OCI-LY7 (cell line): ENCODE measurements at places on chromosomes 3 and 15.

DNA sequence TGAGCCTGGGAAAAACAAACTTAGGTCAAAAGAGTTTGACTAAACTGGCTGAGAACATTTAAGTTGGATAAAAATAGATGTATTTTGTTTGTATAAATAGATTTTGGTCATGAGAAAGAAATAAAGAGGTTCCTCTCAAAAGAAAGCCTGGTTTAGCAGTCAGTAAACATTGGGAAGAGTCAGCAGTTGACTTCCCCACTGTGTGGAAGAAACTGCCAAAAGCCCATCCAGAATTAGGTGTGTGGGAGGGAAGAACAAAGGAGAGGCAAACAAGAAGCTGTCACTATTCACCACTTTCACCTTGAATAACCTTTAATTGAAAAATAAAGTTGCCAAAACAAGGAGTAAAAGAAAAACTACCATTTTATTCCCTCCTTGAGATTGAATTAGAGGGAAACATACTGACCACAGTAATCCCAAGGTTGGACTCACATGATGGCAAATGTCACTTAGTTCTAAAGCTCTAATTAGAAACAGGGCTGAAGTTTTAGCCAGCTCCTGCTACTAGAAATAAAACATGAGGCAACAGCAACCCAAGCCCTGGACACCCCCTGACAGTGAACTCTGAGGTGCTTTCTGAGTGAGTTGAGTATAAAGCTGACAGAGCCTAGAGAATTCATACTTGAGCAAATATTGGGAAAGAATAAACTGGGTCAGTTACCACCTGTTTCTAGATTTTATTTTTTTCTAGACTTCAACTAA, 139.3 kb downstream of the SERPINI1 start:
- no peak for DNase-seq

DNA sequence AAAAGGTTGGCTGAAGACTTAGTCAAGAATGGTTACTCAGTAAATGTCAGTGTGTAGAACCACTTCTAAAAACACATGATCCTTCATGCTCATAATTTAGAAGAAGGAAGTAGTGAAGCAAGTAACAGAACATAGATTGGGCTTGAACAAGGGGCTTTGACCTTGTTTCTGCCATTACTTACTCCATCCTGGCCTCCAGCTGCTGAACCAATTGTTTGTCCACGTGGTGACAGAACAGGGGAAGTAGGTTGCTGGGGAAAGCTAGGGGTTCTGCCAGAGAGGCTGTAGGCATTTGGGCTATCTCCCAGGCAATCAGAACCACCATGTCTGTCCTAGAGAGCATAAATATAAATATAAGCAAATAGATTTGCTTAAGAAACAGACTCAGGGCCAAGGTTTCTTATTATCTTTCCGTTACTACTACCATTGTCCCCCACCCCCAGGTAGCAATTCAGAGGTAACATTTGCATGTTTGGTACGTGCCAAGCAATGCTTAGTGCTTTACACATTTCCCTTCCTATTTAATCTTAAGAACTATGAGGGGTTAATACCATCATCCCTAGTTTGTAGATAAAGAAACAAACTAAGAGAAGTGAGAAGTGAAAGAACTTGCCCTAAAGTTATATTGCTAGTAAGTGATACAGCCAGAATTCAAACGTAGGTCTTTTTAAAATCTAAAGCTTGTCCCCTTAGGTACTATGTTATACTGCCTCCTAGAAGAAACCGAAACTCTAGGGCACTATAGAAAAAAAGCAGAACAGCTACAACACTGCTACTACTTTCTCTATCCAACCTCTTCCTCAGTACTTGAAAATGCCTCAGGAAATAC, 3.0 kb upstream of the SPG11 start:
- DNase-seq, result peak; percentile 61

DNA sequence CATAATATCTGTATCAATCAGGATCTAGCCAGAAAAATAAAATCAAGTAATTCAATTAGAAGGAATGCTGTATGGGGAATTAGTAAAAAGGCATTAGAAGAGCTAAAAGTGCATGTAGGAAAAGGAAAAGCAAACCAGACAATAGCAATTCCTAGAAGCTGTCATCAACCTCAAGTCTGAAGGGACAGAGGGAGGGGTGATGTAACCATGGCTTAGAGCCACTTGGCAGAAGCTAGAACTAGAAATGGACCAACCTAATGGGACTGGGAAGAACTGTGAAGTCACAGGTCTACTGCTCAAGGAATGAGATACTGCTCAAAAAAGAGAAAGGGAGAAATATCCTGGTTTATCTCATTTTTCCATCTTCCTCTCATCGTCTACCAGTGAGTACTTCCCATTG, 590.7 kb upstream of the SGO1 start:
- DNase-seq, result no peak

GRCh38 chr3:83524901-83525300, 1433.9 kb upstream of the CADM2 start:
- DNase-seq, result no peak

- DNase-seq, result no peak
These were observed 97.9 kb downstream of the NAALADL2 start for GRCh38 chr3:174957081-174957480.

- DNase-seq, result no peak
These were observed 61.1 kb downstream of the DIPK2A start for GRCh38 chr3:144032531-144033239.

DNA sequence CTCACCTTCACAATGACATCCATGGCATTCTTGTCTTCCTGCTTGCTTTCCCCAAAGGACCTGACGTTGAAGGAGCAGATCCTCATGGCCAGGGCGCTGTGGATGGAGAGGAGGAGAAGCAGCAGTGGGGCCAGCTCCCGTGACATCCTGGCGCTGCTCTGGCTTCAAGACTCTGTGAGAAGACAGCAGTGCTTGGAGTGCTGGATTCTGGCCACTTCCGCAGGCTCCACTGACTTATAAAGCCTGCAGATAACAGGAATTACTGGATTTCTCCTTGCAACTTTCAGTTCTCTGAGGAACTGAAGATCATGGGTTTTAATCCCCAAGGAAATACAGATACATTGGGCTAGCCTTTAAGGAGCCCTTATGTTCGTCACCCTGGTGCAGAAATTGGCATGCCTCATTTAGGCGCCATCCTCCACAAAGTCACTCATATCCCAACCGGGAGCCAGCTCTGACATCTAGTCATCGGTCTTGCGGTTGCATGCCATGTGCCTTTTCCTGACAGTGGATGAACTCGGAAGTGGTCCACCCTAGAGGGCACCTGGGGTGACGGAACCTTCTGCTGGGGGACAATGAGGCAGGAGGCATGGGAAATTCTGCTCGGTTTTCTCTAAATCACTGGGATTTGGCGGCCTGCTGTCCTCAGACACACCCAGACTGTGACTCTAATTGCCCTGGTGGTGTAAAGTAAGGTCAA, at the start of gene DNASE1L3:
TSS of gene DNASE1L3 (minus strand) at position 212 of the 700 bp plus-strand sequence. CDS start at position 146, 66 bp downstream.
- DNase-seq, result no peak

DNA sequence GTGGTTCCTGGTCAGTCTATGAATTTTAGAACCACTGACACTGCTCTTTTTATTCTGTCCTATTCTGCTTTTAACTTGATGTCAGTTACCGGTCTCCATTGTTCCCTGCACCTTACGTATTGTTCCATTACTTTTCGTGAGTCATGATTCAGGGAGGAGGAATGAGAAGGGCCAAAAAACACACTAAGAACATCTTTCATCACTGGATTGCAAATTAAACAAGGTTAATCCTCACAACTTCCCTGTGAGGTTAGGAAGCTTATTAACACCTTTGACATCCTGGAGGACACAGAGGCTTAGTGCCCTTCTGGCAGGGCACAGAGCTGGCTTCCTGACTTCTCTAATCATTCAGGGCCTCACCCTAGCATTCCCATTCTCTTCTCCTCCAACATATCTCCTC, 227.6 kb upstream of the SATB1 start:
- no peak for DNase-seq

GRCh38 chr3:168080499-168081170, 15.1 kb downstream of the GOLIM4 start:
- DNase-seq, result peak; percentile 67

- no peak for DNase-seq
These were observed 7.9 kb downstream of the P4HTM start for GRCh38 chr3:48997714-48998637.

DNA sequence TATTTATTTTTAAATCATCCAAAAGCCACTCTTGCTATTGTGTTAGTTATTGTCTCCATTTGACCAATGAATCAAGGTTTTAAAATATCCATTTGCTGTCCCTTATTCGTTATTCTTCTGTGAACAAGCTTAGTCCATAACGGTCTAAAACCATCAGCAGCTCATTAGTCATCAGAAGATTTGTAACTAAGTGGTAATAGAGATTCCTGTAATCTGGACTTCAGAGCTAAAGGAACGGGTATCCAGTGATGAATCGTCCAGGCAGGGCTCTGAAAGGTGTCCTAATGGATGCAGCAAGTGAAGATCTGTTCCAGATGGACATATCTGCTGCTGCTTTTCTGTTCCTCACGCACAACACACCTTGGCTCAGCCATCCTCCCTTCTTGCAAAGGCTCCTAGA, 362.7 kb upstream of the CFAP20DC start:
- DNase-seq, result no peak

- no peak for DNase-seq
These were observed 79.4 kb upstream of the PLXNA1 start for GRCh38 chr3:126903521-126903920.

DNA sequence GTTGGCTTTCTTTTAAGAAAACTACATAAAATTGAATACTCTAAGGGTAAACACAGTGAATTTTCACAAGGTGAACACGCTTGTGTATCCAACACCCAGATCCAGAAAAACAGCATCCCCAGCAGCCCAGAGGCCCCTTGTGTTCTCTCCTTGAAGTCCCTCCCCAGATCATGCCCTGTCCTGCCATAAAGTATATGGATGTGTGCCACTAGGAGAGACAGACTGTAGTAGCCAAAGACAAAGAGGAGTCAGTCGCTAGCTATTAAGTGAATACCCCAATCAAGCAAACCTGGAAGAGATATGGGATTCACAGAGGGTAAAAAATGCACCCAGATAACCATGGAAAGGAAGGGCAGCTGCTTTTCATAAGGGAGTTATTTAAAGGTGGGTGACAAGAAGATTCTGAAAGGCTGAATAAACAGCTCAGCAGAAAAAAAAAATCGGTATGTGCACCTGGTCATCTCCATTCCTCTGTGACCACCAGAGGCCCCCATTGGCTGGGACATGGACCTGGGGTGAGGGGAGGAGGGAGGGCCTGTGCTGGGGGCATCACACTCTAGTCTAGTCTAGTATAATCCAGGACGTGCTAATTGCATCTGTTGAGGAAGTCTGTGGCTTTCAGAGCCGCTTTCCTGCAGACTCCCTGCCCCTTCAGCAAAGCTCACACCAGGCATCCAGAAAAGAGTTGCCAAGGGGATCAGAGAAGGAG, 167.3 kb upstream of the NDN start:
- DNase-seq, result no peak

DNA sequence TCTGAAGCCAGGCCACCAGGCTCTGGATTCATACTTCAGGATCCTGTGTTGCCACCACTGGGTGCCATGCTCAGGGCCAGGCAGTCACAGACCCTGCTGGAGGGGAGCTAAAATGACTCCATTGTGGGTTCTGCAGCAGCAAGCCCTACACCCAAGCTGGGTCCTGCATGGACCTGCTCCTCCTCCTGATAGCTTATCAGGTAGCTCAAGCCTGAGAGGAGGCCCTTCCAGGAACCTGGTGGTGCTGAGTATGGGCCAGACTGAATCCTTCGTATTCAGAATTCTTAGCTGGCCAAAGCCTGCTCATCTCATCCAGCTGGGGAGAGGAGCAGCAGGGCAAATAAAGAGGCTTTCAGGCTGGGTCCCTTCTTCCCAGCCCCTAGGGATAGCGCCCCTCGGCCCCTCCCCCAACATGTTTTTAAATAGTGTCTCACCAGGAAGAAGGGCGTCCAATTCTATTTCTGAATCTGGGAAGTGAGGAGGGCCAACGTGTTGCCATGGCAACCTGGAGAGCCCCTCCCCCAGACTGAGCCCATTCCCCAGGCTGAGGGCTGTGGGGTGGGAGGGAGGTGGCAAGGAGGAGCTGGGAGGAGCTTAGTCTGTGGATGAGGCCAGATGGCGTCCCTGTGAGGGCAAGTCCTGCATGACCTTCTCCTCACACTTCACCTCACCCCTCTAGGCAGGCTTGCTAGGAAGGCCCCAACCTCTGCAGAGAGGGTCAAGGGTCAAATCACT, 11.0 kb upstream of the CAMKV start:
- DNase-seq, result no peak

DNA sequence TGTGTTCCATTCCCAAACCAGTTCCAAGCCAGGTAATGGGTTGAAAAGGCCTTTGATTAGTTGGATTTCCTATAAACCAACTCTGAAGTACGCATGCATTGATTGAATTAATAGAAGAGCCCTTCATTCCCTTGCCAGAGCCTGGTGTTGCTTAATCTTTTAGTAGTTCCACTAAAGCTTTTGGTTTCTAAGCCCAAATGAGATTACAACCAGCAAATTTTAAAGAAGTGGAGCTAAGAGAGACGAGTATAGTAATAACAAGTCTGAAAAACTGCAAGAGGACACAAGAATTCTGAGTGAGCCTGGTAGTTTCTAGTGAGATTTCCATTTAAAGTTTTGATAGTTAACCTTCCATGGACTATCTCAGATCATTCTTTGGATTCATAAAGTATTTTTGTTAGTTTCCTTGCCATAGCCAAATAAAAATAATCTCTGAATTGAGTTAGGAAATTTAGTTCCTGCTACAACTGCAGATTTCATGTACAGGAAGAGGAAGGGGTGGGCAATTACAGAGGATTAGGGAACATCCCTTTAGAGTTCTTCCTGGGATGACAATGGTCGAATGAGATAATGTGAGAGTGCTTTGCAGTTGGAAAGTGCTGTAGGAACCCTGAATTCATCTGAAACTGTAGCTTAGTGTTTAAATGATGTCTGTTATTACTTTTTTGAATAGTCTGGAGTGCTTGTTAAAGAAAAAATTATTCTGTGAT, 136.8 kb downstream of the FNDC3B start:
- DNase-seq, result no peak

DNA sequence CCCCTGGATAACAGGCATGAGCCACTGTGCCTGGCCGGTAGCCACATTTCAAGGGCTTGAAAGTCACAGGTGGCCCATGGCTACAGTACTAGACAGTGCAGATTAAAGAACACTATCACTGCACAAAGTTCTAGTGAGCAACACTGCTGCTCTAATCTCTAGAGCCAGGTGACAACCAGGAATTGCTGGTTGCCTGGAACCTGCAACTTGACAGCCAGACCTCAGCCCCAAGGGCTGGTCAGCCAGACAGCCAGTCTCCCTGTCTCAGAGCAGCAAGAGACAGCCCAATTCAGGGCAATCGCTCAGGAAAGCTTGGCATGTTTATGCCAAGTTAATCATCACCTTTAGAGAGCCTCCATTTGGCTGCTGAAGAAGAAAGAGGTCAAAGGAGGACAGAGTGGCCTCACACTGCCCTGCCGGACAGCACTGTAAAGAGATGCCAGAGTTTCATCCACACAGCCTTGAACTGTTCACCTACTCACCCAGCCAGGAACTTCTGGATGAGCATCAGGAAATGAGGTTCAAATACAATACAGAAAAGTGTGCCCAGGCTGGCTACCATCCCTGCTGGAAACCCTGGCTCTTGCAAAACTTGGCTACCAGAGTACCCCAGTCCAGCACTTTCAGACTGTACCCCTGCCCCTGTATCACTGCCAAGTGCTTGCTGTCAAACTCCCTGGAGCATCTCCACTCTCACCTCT, 6.0 kb downstream of the CCDC12 start:
- no peak for DNase-seq
